Fibroblast of skin of left quadriceps (primary cell): ENCODE measurements at places on chromosomes 6 and 20.

DNA sequence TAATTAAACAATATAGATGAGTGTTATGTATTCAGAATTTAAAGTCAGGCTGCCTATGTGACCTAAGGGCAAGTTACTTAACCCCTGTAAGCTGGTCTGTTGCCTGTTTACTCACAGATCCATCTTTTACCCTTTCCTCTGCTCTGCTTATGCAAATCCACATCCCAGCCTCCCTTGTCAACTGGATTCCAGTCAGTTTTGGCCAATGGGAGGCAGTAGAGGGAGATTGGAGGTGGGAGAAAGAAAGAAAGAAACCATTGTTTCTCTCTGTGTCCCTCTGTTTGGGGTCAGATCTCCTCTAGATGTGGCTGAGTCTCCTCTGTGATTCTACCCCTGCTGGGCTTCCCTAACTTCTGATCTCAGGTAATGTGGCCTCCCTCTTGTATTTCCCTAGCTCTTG is 266.8 kb upstream of the PLN start:
- DNase-seq: no peak

DNA sequence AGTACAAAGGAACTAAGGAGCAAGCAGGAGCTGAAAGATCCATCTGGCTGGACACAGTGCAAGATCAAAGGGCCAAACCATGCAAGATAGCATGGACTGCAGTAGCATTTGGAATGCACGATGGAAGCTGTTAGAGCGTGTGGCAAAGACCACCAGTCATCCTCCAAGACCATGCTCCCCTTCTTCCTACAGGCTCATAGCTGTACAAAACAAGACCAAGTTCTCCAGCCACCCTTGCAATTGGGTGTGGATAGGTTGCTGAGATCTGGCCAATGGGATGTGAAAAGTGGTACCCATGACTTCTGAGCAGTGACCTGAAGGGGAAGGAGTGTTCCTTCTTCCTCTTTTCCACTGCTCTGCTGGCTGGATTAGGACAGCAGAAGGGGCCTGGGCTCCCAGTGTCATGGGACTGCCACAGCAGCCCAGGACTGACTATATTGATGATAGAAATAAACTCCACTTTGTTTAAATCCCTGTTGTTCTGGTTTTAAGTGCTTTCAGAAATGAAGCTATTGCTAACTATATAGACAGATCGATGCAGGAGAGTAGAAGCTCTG is 64.9 kb downstream of the SLC22A23 start:
- DNase-seq: no peak

GRCh38 chr6:160188773-160189172 is 67.2 kb downstream of the SLC22A1 start:
- DNase-seq: no peak

- no peak for DNase-seq
Observed at GRCh38 chr6:90885611-90886056, 298.8 kb upstream of the MAP3K7 start.

DNA sequence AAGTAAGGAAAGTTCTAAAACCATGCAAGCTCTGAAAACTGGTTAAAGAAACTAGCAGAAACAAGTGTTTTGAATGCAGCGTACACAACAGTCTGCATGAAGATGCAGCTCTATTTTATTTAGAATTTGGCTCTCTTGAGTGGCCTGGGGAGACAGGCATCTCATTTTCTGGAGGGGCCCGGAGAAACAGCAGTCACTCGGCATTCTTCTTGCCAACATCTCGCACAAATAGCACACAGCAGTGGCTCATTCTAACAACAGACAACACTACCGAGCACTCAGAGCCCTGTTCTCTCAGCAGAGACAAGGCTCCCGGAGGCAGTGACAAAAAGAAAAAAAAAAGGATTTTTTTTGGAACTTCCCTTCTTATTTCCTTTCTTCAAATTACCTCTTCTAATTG is 108.5 kb upstream of the STMND1 start:
- DNase-seq: no peak

DNA sequence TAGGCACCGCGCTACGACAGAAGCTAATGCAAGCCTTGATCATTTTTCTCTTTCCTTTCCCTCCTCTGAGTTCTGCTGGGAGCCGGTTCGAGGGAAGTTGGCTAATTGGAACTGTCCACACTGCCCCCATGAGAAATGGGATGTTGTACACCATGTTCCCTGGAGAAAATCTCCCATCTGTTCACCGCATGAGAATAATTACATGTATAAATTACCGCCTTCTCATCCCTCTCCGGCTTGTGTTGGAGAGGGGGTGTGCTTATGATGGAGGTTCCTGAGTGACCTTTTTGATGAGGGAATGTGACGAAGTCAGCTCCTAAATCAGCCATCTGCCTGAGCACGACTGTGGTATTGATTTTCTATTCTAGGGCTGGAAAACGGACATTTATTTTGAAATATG is 320.2 kb upstream of the SULF2 start:
- peak; percentile 60 for DNase-seq

DNA sequence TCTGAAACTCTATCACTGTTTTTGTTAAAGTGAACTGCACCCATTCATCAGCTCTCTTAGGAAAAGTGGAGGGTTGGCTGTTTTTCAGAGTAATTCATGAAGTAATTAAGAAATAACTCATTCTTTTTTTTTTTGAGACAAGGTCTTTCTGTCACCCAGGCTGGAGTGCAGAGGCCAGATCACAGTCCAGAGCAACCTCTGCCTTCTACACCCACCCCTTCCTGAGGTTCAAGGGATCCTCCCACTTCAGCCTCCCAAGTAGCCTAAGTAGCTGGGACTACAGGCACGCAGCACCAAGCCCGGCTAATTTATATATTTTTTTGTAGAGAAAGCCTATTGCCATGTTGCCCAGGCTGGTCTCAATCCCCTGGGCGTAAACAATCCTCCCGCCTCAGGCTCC is 2.6 kb downstream of the ZNFX1 start:
- DNase-seq: no peak

GRCh38 chr6:42131531-42131930 is 10.9 kb downstream of the C6orf132 start:
- no peak for DNase-seq

DNA sequence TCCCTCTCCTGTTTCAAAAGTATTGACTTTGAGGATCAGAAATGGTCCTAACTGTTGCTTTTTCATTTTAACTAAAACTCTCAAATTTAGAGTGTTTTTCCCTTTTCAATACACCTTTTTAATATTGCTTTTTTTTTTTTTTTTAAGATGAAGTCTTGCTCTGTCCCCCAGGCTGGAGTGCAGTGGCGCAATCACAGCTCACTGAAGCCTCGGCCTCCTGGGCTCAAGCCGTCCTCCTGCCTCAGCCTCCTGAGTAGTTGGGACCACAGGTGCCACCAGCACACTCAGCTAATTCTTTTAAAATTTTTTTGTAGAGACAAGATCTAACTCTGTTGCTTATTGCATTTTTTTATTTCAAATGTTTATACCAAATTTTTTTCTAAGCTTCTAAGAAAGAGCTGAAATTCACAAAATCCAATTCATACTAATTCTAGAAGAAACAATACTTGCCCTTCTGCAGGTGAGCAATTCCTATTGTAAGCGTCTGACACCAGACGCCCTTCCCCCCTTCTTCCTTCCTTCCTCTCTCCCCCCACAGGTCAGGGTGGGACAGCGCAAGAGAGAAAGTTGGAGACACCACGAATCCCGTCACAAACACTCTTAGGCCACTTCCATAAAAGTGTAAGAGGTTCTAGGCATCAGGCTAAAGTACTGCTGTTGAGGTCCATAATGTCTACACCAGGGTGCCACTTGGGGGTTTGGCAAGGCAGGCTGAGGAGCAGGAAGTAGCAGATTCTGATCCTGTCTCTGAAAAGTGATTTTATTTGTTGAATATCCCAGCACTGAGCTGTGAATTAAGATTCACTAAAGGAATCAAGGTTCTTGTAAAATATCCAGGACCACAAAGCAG is 12.8 kb downstream of the DLL1 start:
- DNase-seq: no peak

GRCh38 chr6:145836170-145836569 is 21.6 kb upstream of the FBXO30 start:
- DNase-seq: no peak

DNA sequence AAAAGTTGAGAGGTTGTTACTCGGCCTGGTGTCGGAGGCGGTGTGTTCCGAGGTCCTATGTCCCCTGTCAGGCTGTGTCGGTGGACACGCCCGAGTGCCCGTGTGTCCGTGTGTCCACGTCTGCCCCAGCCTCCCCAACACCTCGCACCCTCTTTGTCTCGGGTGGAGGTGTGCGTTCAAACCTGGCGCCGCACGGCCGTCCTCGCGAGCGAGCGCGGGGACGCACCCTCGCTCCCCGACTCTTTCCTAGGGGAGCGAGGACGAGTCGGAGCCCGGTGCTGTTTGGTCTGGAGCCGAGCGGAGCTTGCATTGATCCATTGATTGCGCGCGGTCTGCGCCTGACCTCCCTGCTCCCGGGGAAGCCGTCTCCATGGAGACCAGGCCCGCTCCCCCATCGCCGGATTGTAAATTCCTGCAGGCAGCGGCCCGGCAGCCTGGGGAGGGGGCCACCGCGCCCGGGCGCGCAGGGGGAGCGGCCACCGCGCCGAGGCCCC is 411 bp upstream of the SCUBE3 start:
- no peak for DNase-seq

DNA sequence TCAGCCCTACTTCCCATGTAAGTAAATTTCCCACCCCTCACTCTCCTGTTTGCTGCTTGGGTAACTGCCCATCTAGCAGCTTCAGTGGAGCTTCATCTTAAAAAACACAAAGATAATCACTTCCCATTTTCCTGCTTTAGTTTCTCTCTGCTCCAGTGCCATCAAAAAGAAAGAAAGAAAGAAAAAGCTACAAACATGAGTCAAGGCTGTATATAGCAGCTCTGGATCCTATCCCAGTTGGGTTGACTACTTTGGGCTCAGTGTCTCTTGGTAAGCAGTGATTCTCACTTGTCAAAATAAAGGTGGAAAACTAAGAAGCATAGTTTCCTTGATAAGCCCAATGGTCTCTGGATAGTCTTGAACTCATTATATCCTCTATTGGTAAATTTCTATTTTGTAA is 48.7 kb upstream of the SRPK1 start:
- DNase-seq: no peak

DNA sequence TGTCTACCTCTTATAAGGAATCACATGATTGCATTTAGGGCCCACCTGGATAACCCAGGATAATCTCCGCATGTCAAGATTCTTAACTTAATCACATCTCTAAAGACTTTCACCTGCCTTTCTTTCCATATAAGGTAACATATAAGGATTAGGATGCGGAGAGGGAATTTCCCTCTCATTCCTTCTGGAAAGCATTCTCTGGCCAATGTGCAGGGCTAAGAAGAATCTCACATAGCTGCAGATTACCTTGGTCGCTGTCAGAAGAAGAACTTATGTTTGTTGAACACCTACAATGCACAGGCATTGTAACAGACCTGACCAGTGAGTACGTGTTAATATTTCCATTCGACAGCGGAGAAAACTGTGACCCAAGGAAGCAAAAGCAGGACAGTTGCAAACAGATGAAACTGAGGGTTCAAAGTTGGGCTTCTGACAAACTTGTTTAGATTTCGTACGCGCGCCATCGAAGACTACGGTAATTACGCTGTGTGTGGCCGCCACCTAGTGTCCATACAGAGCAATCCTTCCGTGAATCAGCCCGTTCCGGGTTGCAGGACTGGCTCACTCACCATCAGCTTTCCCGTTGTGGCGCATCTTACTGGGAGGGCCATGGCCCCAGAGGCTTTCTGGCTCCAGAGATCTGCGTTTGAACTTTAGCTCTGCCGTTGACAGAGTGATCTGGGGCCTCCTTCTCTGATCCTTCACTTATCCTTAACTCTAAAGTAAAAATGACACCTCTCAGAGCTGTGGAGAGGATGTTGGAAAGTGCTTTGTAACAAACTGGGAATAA is 9.5 kb downstream of the C20orf202 start:
- DNase-seq: peak; percentile 23

DNA sequence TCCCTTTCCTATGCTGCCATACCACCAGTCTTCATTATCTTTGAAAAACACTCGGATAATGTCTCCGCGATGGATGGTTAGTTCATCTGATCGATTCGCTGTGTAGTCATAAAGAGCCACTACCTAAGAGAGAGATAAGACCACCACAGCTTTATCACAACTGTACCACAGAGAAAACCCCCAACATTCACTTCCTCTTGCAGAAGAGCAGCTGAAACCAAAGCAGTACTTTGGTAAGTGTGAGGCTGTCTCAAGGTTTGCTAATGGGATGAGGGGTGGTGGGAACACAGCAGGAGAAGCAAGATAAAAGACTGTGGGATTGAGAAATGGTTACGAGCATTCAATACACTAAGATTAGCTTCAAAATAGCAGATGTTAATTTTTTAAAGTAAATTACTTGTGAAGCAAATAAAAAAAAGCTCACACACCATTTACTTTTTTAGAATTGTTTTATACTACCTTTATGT is 142.1 kb downstream of the MYB start:
- no peak for DNase-seq

DNA sequence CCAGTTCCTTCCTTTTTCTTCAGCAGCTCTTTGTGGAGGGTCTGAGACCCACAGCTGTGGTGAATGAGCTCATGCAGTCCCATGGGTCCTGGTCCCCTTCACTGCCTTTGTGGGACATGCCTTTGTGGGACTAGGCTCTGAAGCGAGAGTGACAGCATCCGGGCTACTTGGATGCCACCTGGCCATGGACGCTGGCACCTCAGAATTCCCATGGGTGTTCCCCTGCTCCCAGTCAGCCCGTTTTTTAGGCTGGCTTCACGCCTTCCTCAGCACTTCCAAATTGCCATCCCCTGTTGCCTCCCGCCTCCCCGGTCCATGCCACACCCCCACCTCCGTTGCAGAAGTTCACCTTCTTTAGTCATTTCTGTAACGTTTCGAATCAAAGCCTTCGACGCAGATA is 45.1 kb downstream of the RAMACL start:
- no peak for DNase-seq

DNA sequence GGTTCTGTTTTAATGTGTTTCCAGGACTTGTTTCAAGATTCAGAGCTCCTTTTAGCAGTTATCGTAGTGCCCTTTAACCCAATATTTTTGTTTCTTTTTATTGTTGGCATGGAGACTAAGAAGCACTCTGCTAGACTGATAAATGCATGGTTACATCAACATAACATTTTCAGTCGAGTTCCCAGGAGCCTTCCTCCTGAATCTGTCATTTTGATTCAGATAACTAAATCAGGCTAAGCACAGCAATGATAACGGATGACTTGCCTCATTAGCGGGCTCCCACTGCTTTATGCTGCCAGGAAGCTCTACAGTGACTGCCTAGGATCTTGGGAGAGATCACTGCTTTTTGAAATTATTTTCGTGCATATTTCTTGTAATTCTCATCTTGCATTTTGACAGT is 772.8 kb upstream of the GJE1 start:
- DNase-seq: no peak

GRCh38 chr6:138811866-138812265 is 16.0 kb downstream of the ECT2L start:
- no peak for DNase-seq
